AG08396 (cell line): ENCODE measurements at places on chromosomes 16 and 17.

- no peak for DNase-seq
These were observed 54.2 kb downstream of the TMEM100 start for GRCh38 chr17:55668312-55668920.

- no peak for DNase-seq
These were observed 46.8 kb downstream of the HIC1 start for GRCh38 chr17:2101448-2102257.

DNA sequence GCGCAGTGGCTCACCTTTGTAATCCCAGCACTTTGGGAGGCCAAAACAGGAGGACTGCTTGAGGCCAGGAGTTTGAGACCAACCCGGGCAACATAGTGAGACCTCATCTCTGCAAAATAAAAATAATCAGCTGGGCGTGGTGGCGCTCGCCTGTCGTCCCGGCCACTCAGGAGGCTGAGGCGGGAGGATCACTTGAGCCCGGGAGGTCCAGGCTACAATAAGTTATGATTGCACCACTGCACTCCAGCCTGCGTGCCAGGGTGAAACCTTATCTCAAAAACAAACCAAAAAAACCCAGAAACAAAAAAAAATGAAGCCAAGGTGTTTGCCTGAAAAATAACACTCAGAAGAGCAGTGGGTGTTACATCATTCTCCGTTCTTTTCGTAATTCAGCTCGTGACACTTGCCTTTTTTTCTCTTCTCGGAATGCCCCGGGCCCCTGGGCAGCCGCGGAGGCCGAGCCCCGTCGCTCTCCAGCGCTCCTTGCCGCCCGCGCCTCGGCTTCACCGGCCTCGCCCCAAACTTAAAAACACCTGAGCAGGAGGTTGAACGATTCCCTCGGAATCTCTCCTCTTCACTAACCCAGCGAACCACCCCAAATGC is 17.0 kb downstream of the PRCD start:
- DNase-seq: no peak

- DNase-seq: no peak
These were observed 88.9 kb downstream of the AATF start for GRCh38 chr17:37037590-37038155.

DNA sequence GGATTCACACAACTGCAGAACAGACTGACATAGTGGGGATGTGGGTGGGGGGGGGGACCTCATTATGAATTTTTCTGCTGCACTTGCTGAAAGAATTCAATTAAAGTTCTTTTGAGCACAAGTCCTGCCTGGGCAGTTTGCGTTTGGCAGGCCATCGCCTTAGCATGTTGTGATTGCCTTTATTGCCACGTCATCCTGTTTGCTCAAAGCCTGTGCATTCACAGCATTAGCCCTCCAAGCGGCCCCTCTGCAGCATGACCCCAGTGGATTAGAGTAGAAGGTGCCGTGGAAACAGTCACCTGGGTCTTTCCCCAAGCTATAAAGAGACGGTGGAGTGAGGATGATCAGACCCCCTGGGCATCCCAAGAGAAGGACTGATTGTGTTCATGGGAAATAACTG is 17.2 kb downstream of the MSI2 start:
- DNase-seq: no peak

DNA sequence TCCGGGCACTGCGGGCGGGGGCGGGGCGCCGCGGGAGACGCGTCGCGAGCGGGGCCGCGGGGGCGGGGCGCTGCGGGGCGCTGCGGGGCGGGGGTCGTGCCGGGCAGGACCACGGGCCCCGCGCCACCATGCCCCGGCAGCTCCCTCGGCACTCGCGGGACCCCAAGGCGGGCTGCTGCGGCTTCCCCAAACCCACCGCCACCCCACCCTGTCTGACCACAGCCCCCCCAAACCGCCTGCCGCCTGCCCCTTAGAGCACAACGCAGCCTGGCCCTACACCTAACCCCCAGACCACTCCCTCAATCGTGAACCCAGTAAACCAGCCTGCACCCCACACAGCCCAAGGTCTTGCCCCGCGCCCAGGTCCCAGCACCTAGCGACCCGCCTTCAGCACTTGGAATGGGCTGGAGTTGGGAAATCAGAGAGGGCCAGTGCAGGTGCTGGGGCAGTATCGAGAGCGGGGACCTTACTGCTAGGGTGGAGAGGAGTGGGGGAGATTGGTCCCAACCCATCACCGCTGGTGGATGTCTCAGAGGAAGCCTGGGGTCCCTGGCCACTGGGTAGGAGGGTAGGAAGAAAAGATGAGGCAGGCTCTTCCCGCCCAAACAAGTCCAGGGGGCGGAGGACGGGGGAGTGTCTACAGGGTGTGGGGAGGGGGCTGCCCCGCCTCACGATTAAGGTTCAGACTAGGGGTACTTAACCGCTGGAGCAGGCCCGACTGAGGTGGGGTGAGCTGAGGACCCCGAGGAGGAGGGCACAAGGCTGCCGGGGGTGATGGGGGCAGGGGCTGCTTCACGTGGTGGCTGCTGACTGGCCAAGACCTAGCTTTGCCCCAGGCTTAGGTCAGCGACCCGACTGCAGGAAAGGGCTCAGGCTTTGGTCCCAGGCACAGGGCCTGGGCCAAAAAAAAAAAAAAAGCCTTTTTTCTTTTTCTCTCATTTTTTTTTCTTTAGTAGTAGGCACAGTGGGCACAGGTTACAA is 539 bp upstream of the VAMP2 start:
- no peak for DNase-seq

- no peak for DNase-seq
These were observed 1728.3 kb downstream of the TP53TG3F start for GRCh38 chr16:35187665-35188225.

DNA sequence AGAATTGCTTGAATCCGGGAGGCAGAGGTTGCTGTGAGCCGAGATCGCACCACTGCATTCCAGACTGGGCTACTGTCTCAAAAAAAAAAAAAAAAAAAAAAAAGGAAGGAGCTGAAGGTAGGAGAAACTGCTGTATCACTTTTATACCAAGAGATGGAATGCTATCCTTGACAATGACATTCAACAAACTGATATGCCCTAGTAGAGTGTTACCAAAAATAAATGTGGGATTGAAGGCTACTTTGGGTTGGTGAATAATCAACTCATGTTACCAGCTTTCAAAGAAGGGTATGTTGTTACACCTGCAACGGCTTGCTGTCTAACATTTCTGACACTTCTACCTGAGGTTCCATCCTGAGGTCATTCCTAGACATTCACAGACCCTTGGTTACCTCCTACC is 84.9 kb downstream of the TEX14 start:
- no peak for DNase-seq

GRCh38 chr17:82807562-82807961 is 32.3 kb downstream of the ZNF750 start:
- no peak for DNase-seq

- DNase-seq: no peak
These were observed 26.8 kb downstream of the LITAFD start for GRCh38 chr16:8908810-8909468.

- peak; percentile 72 for DNase-seq
These were observed 236.1 kb upstream of the CDH5 start for GRCh38 chr16:66130296-66130905.

DNA sequence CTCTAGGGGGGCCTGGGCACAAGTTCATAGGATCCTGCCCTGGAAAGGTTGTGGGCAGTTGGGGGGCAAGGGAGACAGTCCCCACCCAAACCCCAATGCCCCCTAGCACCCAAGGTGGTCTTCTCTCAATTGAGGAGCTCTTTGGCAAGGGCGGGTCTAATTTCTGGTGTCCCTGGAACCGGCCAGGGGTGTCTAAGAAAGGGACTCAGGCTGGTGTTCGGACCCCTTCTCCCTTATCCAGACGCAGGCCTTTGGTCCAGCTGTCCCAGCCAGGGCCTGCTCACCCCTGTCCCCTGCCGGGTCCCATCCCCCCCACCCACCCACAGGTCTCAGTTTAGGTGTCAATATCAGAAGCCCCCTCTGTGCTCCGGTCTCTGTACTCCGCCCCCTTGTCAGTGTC is 860 bp upstream of the ARHGDIG start:
- DNase-seq: no peak

DNA sequence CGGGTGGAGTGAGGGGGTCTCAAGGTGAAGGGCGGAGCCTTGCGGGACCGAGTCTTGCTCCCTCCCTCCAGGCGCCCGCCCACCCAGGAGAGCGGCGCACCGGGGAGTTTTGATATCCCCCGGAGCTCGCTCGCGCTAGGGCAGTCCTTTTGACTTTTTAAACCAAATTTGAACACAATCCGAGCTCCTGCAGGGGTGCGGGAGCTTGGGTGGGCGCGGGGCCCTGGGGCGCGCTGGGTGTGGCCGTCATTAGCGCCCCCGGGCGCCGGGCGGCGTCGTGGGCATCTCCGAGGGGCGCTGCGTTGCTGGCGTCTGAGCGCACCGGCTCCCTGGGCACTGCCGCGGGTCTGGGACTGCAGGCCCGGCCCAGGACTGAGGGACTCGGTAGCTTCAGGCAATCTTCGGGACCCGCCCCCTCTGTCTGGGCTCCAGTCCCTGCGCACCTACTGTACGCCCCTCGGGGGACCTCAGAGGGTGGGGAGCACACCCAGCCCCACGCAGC is 10.9 kb downstream of the MAF start:
- DNase-seq: no peak

GRCh38 chr16:28873543-28874201 is 4.6 kb upstream of the ATP2A1 start:
- peak; percentile 76 for DNase-seq

DNA sequence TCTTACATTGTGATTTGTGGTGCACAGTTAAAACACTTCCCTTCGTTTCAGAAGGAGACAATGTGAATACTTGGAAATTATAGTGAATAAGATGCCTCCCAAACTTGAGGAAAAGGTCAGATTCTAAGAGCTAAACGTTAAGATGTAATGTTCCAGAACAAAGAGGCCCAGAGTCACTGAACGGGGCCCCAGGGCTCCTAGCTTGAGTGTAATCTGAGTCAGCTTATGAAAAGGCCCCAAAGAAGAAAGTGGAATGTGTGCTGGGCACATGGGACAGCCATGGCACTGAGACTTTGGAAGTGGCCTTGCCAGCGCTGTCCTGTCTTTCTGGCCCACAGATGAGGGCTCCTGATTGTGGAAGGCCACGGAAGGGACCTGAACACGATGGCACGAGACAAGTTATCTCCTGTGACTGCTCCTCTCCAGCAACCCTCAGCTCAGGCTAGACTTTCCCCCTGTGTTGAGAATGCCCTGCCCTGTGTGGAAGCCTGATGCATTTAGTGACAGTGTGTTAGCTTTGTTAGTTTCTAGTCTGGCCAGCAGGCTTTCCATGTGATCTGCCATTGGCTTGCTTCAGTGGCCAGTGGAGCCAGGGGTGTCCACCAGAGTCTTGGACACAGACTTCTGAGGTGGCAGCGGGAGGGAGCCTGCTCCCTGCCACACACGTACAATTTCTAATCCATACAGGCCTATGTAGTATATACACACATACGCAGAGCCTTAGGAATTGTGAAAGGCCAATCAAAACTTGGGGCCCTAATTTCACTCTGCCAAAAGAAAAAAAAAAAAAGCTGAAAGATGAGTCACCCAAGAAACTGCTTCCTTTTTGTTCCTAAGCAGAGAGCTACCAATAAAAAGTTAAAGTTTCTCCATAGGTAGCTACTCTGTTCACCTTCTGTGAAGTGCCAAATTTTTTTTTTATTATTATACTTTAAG is 13.1 kb downstream of the SPATA33 start:
- peak; percentile 60 for DNase-seq

DNA sequence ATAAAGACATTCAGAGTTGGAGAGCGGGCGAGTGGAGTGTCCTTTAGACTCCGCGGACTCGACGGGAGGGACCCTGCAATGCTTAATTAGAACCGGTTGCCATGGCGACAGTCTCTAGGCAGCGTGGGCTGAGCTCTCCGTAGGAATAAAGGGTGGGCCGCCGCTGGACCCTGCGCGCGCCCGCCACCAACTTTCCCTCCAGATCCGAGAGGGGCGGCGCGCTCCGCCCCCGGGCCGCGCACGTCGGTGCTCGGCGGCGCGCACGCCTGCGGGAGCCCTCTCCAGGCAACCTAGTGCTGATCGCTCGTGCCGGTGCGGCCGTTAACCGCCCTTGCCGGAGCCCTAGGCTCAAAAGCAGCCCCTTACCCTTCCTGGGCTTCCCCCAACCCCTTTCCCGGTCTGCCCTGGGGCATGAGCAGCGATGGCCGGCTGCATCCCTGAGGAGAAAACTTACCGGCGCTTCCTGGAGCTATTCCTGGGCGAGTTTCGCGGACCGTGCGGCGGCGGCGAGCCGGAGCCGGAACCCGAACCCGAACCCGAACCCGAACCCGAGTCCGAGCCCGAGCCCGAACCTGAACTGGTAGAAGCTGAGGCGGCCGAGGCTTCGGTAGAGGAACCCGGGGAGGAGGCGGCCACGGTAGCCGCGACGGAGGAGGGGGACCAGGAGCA is at the start of gene PPM1E:
PPM1E (plus strand) TSS at position 278 of the 669 bp plus-strand sequence.
- DNase-seq: peak; percentile 76

DNA sequence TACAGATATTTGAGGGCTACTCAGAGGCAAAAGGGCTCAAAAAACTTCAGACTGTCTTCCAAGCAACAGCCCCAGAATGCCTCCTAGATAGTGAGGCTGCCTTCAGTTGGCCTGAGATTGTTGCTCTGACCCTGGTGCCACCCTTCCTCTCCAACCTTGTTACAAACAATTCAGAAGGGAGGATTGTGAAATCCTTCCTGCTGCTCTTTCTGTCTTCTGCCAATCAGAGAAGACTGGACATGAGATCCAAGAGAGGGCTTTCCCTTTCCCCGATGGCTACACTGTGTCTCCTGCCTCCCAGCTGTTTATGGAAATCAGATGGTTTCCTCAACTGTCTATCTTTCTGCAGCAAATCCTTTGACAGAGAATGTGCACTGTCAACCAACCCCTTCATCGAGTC is 419.9 kb downstream of the CDH13 start:
- DNase-seq: no peak

GRCh38 chr17:9402590-9403199 is 172.9 kb downstream of the STX8 start:
- peak; percentile 16 for DNase-seq

- no peak for DNase-seq
These were observed 6.2 kb upstream of the SLC7A6 start for GRCh38 chr16:68257906-68258800.

GRCh38 chr16:29698484-29699323 is 19.7 kb downstream of the QPRT start:
- DNase-seq: no peak

DNA sequence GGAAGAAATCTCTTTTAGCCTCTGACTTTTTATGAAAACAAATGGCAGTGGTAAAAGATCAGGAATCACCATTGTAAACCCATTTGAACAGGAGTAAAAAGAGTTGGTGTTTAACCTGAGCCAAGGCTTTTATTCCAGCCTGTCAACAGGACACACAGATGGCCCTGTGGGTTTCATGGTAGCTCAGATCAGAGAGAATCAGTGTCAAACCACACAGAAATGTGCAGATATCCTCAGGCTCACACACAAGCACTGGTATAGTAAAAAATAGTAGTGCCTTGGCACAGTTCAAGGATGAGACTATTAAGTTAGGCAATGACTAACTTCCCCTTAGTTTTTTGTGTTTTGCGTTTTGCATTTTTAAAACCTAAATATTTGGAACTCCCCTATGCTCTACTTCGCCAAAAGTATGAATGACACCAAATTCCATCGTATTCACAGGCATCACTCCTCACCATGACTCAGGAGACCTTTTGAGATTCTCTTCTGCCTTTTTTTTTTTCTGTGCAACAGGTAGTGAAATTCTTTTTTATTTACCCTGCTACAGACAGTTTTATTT is 1200.0 kb downstream of the CDH11 start:
- DNase-seq: no peak

- no peak for DNase-seq
These were observed 56.8 kb downstream of the TMEM114 start for GRCh38 chr16:8533509-8533908.

- no peak for DNase-seq
These were observed 9.3 kb downstream of the TPSG1 start for GRCh38 chr16:1215574-1216295.

- DNase-seq: no peak
These were observed 227.8 kb downstream of the ABCC12 start for GRCh38 chr16:47928008-47928407.

- no peak for DNase-seq
These were observed 125.1 kb downstream of the PITPNC1 start for GRCh38 chr17:67502151-67502550.
